ENCODE measurements at places on chromosomes 7 and 10.

DNA sequence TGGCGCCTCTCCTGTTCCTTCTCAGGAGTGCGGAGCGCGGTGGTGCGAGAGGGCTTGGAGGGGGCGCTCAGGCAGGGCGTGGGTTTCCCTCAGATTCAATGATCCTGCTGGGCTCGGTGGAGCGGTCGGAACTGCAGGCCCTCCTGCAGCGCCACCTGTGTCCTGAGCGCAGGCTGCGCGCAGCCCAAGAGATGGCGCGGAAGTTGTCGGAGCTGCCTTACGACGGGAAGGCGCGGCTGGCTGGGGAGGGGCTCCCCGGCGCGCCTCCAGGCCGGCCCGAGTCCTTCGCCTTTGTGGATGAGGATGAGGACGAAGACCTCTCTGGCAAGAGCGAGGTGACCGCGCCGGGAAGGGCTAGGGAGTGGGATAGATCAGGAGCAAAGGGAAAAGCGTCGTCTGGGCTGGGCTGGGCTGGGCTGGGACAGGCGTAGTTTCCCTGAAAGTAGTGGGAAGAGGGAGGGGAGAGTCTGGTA, 17.0 kb downstream of the FAM131B start:
- DNase-seq = no peak

DNA sequence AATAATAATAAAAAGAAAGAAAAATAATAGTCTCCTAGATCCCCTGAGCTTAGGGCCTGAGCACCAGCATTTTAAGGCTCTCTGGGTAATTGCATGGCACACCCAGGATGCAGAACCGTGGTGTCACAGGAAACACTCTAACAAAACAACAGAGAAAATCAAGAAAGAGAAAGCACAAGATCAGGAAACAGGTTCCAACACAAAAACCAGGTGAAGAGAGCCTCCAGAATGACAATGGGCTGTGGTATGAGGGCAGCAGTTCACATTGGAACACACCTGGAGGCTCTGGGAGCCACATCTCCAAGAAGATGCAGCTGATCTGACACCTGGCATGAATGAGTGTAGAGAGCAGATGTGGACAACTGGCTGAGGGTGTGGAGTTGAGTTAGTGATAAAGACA, 7.1 kb downstream of the MMRN2 start:
- DNase-seq = no peak

- no peak for DNase-seq
Observed at GRCh38 chr10:34397324-34397723, 417.8 kb downstream of the PARD3 start.

DNA sequence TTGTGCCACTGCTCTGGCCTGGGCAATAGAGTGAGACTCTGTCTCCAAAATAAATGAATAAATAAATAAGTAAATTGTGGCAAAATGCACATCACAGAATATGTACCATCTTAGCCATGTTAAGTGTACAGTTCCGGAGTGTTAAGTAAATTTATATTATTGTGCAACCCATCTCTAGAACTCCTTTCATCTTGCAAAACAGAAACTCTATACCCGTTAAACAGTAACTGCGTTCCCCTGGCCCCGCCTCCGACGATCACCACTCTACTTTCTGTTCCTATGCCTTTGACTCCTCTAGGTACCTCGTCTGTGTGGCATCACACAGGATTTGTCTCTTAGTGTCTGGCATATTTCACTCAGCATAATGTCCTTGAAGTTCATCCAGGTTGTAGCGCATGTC, 356.4 kb upstream of the FOXK1 start:
- DNase-seq = no peak

GRCh38 chr7:101614098-101614938, 14.8 kb downstream of the MYL10 start:
- DNase-seq = no peak

- DNase-seq = no peak
Observed at GRCh38 chr10:102595897-102596296, 48.4 kb upstream of the TRIM8 start.
